ENCODE measurements at places on chromosomes 3 and 15.

DNA sequence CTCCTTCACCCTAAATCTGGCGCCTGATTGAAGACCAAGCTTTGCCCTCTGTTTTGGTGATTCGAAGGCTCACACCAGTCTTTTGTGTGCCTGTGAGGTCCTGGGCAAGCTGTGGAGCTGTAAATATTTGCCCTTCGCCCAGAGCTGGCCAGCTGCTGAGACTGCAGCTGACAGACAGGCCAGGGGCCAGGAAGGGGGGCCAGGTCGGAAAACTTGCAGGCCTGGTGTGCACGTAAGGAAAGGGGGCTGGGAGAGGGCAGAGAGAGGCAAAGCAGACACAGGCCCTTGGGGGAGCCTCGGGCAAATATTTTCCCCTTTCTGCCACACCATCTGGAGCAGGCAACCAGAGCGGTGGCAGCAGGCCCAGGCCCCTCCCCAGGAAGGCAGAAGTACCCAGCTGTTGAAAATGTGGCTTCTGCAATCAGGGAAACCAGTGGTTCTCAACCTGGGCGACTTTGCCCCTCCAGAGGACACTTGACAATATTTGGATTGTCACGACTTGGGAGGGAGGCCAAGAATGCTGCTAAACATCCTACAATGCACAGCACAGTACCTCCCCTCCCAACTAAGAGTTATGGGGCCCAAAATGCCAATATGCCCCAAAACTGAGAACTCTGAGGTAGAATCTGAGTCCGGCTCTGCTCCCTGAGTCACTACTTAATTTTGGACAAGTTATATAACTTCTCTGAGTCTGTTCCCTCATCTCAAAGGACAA lies 2.5 kb downstream of the PDZRN3 start:
- DNase-seq: no peak

GRCh38 chr3:162602619-162603018 lies 1106.0 kb downstream of the OTOL1 start:
- DNase-seq: no peak

DNA sequence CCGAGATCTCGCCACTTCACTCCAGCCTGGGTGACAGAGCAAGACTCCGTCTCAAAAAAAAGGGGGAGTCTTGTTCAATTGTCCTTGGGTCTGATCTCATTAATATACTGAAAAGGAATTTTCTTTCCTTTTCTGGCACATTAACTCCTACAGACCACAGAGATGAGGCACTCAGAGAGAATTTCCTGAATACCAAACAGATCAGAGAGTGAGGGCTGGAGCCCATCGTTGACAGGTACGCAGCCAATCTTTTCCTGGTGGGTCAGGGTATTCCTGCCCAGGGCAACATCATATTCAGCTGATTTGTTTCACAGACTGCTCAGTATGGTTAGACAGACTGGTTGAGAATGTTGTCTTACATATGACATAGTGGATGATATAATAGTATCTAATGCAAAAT lies 82.8 kb upstream of the TNFSF10 start:
- DNase-seq: peak; percentile 76

- DNase-seq: peak; percentile 53
Observed at GRCh38 chr3:115922681-115923347, 299.5 kb downstream of the GAP43 start.

GRCh38 chr15:76337059-76337695 lies 604 bp downstream of the ISL2 start:
- no peak for DNase-seq

DNA sequence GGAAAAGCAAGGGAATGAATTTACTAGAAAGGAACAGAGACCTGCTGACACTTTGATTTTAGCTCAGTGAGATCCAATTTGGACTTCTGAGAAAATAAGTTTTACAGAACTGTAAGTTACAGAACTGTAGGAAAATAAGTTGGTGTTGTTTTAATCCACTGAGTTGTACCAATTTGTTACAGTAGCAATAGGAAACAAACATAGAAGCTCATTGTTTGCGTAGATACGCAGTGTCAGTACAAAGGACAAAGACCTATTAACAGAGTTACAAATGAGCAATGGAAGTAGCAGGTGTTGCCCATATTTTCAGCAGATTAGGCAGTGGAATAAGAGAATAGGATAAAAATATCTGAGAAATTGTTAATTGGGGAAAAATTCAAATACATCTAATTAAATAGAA lies 385.8 kb upstream of the CNTN6 start:
- no peak for DNase-seq

- peak; percentile 38 for DNase-seq
Observed at GRCh38 chr3:55296791-55297190, 190.3 kb downstream of the WNT5A start.

DNA sequence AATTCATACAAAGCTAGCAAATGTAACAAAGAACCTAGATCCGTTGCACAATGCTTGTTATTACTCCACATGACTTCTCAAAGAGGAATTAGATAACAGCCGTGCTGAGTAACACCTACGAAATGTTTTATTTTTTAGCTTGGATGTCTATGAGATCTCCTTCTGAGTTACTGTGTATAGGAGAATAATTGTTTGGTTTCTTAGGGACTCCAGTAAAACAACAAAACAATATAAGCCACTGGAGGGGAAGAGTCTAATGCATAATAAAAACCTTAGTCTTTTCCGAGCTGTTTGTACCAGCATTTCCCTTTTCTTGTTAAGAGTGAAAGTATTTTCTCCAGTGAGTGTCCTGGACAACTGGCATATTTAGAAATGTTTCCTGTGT lies 15.6 kb downstream of the SNAP23 start:
- DNase-seq: peak; percentile 31

DNA sequence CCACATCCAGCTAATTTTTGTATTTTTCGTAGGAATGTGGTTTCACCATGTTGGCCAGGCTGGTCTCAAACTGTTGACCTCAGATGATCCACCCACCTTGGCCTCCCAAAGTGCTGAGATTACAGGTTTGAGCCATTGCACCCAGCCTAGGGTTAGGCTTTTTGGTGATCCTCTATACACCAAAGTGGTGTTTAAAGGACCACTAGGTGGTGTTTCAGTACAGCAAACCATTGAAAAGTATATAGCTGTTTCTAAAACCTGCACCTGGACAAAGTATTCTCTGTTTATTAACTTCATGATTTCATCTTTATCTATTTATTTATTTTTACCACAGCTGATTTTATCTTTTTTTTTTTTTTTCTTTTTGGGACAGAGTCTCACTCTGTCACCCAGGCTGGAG lies 68.4 kb downstream of the MINDY2 start:
- peak; percentile 5 for DNase-seq

- DNase-seq: no peak
Observed at GRCh38 chr3:172546105-172546504, 22.9 kb upstream of the TNFSF10 start.

GRCh38 chr3:127986803-127987202 lies 65.4 kb upstream of the SEC61A1 start:
- no peak for DNase-seq

DNA sequence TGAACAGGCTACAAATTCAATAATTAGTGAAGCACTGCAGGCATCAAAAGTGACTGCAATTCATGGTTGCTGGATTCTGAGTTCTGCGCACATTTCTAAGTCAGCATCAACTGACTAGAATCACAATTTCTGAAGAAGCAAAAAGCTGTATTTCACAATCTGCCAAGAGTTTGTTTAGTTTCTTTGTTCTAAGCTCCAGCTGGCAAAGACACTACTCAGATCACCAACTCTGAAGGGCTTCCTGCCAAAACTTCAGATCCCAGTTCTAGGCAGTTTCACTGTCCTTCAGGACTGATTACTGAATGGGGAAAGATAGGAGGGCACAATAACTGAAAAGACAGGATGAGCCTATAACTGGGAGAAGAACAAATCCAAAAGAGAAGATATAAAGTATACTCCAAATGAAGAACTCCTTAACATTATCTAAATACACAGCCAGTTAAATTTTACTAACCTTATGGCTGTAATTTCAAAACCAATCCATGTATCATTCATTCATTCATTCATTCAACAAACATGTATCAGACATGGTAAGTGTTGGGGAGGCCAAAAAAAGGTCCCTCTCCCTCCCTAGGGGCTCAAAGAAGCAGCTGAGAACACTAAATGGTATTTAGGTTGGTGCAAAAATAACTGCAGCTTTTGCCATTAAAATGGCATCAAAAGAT lies 17.1 kb downstream of the TJP1 start:
- peak; percentile 66 for DNase-seq

DNA sequence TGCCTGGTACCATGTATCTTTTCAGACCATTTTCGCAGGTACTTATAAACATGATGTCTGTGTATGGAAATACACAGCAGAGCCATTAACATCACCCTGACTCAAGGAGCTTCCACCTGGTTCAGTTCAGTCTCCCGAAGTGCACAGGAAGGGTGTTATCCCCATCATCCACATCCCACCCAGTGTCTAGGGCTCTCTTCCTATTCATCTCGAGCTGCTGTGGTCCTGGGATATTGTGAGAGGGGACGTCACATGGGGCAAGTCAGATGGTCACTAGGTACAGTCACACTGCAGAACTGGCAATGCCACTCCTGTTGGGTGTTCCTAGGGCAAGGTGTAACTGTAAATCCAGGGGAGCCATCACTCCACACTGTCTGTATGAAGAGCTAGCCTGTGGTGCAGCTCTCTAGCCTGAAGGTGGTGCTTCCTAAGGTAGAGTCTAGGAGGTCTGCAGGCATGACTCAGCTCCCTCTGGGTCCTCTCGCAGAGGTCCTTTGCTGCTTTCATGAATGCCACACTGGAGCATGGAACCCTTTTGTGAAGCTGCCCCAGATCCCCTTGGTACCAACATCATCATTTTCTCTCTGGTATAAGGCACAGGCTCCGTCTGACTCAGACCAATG lies 13.9 kb downstream of the ISLR2 start:
- DNase-seq: no peak

GRCh38 chr3:83863380-83863779 lies 1095.4 kb upstream of the CADM2 start:
- no peak for DNase-seq

DNA sequence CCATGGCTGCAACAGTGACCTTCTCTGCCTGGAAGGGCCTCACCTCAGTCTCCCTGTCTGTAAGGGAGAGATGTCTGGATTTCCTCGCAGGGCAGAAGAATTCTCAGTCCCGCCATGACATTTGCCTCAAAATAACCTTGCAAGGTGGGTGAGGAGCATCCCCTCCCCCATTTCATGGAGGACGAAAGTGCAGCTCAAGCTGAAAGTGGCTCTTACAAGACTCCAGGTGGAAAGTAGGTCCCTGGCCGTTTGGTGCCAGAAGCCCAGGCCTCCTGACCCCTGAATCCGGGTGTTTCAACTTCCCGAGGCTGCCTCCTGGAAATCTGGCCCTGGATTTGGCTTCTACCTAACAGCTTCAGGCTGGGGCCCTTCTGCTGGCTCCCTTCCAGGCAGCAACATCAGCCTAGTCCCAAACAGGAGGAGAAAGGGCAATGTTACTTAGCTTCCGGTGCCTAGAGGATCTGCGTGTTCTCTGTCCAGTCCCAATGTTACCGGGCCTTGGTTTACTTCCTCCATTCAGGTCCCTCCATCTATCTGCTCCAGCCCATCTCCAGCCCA lies 769 bp upstream of the CSPG4 start:
- peak; percentile 68 for DNase-seq

GRCh38 chr3:137946356-137946973 lies 63.5 kb upstream of the CLDN18 start:
- DNase-seq: peak; percentile 52

DNA sequence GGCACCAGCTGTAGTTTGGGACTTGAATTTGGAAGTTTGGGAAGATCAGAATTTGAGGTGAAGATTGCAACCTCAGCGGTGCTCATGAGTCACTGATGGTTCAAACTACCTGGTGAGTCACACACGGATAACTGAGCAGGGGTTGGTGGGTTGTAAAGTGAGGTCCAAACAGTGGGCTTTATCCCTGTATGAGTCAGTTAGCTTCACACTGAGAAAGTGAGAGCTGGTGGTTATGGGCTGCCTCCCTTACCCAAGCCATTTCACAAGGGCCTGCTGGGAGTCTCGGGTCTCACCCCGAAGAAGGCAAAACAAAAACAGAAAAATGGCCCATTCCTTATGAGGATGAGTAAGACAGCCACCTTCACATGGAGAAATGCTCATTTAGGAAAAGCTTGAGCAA lies 77.0 kb downstream of the ITGA11 start:
- DNase-seq: peak; percentile 94

- no peak for DNase-seq
Observed at GRCh38 chr3:11602886-11603527, 40.7 kb downstream of the VGLL4 start.

DNA sequence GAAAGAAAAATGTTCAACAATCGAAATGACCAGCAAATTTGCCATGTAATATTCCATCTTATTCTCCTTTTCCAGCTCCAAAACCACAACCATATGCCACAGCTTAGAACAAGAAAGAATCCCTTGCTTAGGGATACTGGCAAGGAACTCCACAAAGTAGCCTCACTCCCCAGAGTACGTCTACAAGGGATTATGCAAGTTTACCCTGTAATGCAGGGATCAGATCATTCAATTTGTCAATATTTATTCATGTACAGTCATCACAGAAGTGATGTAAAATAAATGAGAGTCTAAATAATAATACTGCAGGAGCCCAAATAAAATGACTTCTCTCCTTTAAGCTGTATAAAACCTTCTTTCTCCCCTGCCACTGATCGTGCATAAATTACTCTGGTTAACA lies 23.5 kb upstream of the MYO1E start:
- DNase-seq: no peak

DNA sequence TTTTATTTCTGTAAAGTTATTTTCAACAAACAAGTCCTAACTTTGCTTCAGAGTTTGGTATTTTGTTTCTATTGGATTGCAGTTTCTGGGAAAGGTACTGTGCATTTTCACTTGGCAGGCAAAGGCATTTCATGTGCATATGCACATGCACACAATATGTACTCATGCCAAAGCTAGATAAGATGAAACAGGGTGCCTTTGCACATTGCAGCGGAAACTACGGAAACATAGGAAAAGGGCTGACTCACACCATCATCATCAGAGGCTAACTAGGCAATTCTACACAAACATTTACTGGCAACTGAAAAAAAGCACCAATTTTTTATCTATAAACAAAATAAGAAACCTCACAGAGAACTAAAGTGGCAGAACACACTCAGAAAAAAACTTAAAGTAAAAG lies 550.6 kb upstream of the NECTIN3 start:
- peak; percentile 92 for DNase-seq

DNA sequence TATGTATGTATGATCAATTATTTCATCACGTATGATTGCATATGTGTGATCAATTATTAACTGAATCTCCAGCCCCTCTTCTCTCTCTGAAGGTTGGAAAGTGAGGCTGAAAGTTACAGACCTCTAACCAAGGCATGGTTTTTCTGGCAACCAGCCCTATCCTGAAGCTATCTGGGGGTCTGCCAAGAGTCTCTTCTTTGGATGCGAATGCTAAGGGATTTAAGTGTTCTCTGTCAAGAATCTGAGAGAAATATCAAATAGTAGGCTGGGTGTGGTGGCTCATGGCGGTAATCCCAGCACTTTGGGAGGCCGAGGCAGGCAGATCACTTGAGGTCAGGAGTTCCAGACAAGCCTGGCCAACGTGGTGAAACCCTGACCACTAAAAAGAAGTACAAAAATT lies 8.1 kb downstream of the NKTR start:
- DNase-seq: peak; percentile 21

DNA sequence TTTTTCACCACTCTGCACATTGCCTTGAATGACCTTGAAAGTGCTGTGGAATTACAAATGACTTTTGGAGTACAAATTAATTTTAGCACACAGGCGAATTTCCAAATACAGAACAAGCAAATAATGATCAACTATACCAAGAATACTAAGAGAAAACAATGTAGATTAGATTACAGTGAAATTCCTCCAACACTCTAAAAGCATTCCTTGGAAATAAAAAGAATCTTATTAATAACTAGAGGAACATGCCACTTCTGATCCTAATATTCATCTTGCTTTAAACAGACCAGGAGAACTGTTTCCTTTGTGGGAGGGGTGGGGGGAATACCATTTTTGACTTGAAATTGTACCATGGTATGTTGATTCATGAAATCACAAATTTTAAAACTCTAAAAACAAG lies 167.5 kb downstream of the SUCLG2 start:
- no peak for DNase-seq
